GM12878 (cell line): ENCODE measurements at places on chromosomes 3 and 15. TPM values are rescaled to one million over a fixed set of nuclear protein-coding genes. Genes with fewer than 3 reads are reported as not detected.
A peak's percentile ranks its signal among the peaks of the same experiment; 100 is the strongest.

GRCh38 chr3:51445544-51446280 lies 54.1 kb downstream of the DCAF1 start:
- peaks cover 3% of the 10 kb centered on the region; the same call in 1 of the 2 replicates for H3K4me1 ChIP-seq
- no peaks in the 10 kb centered on the region for H3K27me3 ChIP-seq
- H3K36me3 ChIP-seq, result peaks cover 5% of the 10 kb centered on the region
- no peak for DNase-seq
- H3K27ac ChIP-seq, result no peak overlapping the region

Gene SIN3A
- 62.2 and 63.6 TPM in 2 replicates for total RNA-seq

DNA sequence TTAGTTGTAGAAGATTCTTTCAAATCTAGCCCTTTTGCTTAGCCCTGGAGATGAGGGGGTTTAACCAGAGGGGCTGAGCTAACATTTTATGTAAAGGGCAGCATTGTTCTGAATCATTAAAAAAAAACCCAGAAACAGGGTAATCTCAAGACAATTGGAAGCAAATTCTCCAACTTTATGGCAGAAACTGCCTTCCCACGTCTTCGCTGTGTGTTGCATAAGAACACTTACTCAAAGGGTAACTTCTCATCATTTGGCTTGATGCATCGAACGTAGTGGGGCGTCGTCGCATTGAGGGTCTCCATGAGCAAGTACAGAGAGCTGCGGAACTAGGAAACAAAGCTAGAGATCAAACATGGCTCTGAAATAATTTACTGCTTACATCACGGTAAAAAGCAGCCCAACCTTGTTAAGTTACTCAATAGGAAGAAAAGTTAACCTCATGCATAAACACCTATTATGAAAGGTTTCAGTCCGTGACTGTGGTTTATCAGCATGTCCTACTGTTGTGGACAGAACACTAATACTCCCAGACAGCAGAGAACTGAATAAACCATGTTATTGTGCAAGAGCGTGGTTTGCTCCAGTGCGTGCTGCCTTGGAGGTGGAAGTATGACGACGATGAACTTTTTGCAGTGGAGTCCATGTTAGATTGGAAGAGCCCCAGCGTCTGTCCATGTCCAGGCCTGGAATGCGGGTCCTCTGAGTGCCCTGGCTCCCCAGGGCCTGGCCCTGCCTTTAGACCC lies 48.7 kb downstream of the MYO5C start:
- no peaks in the 10 kb centered on the region for H3K27me3 ChIP-seq
- no peaks in the 10 kb centered on the region for H3K4me1 ChIP-seq

DNA sequence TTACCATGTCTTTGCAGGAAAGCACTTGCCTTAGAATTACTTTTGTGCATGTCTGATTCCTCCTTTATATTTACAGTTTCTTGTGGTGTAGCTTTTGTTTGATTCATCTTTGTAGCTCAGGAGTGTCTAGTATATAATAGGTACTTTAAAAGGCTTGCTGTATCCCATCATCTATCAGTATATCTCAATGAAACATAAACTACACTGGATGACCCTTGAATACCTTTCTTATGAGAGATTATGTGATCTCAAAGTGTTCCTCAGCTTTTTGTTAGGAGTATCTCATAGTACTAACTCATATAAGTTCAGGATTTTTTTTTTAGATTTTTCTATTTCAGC lies 234.8 kb downstream of the PYDC2 start:
- DNase-seq, result no peak
- H3K36me3 ChIP-seq, result no peaks in the 10 kb centered on the region
- no peak overlapping the region for H3K4me3 ChIP-seq
- no peaks in the 10 kb centered on the region for H3K4me1 ChIP-seq
- no peaks in the 10 kb centered on the region for H3K27me3 ChIP-seq

DNA sequence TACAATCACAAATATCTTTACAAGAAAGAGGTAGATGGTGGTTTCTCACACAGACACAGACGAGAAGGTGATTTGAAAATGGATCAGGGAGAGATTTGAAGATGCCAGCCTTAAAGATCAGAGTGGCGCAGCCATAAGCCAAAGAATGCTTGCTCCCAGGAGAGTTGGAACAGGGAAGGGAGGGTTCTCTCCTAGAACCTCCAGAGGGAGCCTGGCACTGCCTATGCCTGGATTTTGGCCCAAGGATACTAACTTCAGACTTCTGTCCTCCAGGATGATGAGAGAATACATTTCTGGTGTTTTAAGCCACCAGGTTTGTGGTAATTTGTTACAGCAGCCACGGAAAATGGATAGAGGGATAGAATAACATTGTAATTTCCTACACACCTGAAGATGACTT lies 279.1 kb downstream of the FAM43A start:
- H3K27me3 ChIP-seq, result peaks cover 2% of the 10 kb centered on the region
- no peak for DNase-seq
- H3K27ac ChIP-seq, result no peak overlapping the region
- H3K4me1 ChIP-seq, result no peaks in the 10 kb centered on the region
- H3K4me3 ChIP-seq, result no peak overlapping the region
- H3K36me3 ChIP-seq, result no peaks in the 10 kb centered on the region

Gene BMF
- total RNA-seq, result 34.9 and 35.7 TPM in 2 replicates

- H3K4me1 ChIP-seq, result no peaks in the 10 kb centered on the region
- no peak overlapping the region for H3K4me3 ChIP-seq
Measured at GRCh38 chr3:81497572-81498251, 263.7 kb downstream of the GBE1 start.

GRCh38 chr3:151084893-151085226 lies 604 bp upstream of the MED12L start:
- H3K36me3 ChIP-seq, result no peaks in the 10 kb centered on the region
- peaks cover 9% of the 10 kb centered on the region for H3K27me3 ChIP-seq
- no peak overlapping the region for H3K4me3 ChIP-seq
- DNase-seq, result no peak

DNA sequence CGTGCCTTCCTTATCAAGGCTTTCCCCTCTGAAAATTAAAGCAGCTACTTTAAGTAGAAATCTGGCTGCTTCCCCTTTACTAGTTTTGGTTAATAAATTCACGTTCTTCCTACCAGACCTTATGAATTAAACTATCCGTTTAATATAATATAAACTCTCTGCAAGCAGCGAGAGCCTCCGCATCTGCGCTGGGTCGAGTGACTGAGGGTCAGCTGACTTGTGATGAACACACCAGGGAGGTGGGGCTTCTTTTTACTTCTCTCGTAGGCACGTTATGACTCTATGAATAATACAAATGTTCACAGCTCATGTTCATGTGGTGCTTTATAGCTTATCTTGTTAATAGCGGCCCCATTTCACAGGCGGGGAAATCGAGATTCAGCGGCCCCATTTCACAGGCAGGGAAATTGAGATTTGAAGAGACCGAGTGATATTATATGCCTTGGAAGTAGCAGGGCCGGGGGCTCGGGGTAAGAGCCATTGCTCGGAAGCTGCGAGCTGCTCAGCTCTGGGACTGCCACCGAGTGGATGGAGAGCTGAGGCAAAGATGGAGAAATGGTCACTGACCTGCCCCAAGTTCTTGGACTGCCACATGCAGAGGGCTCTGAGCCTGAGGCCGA lies 8.3 kb downstream of the MUC4 start:
- no peaks in the 10 kb centered on the region for H3K36me3 ChIP-seq
- no peak overlapping the region for H3K4me3 ChIP-seq
- no peak overlapping the region for H3K27ac ChIP-seq
- DNase-seq, result no peak

- H3K36me3 ChIP-seq, result no peaks in the 10 kb centered on the region; the same call in 1 of the 2 replicates
- no peaks in the 10 kb centered on the region for H3K27me3 ChIP-seq
- no peak overlapping the region for H3K4me3 ChIP-seq
- H3K27ac ChIP-seq, result no peak overlapping the region
Measured at GRCh38 chr3:39064646-39065045, 12.8 kb downstream of the WDR48 start.

GRCh38 chr15:61227269-61227949 lies 1.7 kb downstream of the RORA start:
- H3K36me3 ChIP-seq, result no peaks in the 10 kb centered on the region
- no peaks in the 10 kb centered on the region for H3K4me1 ChIP-seq
- no peak overlapping the region for H3K4me3 ChIP-seq

Gene CISH
- total RNA-seq, result 4.4 and 5.1 TPM in 2 replicates

GRCh38 chr15:40104296-40104864 lies 4.3 kb downstream of the BMF start:
- peak overlapping the region; percentile 96 for H3K27ac ChIP-seq
- peak overlapping the region; percentile 73 for H3K4me3 ChIP-seq
- peaks cover 83% of the 10 kb centered on the region for H3K4me1 ChIP-seq
- no peaks in the 10 kb centered on the region for H3K36me3 ChIP-seq

- no peaks in the 10 kb centered on the region for H3K27me3 ChIP-seq
- no peaks in the 10 kb centered on the region for H3K36me3 ChIP-seq
- H3K4me3 ChIP-seq, result no peak overlapping the region
- H3K4me1 ChIP-seq, result peaks cover 9% of the 10 kb centered on the region
- no peak for DNase-seq
Measured at GRCh38 chr3:46389306-46389705, 17.6 kb downstream of the CCR5AS start.

GRCh38 chr3:15291589-15292541 lies 40.5 kb downstream of the SH3BP5 start:
- H3K4me3 ChIP-seq, result peak overlapping the region; percentile 17; the same call in 1 of the 2 replicates
- peak; percentile 89 for DNase-seq
- peak overlapping the region; percentile 73 for H3K27ac ChIP-seq
- no peaks in the 10 kb centered on the region for H3K27me3 ChIP-seq
- peaks cover 38% of the 10 kb centered on the region for H3K4me1 ChIP-seq
- peaks cover 6% of the 10 kb centered on the region for H3K36me3 ChIP-seq

DNA sequence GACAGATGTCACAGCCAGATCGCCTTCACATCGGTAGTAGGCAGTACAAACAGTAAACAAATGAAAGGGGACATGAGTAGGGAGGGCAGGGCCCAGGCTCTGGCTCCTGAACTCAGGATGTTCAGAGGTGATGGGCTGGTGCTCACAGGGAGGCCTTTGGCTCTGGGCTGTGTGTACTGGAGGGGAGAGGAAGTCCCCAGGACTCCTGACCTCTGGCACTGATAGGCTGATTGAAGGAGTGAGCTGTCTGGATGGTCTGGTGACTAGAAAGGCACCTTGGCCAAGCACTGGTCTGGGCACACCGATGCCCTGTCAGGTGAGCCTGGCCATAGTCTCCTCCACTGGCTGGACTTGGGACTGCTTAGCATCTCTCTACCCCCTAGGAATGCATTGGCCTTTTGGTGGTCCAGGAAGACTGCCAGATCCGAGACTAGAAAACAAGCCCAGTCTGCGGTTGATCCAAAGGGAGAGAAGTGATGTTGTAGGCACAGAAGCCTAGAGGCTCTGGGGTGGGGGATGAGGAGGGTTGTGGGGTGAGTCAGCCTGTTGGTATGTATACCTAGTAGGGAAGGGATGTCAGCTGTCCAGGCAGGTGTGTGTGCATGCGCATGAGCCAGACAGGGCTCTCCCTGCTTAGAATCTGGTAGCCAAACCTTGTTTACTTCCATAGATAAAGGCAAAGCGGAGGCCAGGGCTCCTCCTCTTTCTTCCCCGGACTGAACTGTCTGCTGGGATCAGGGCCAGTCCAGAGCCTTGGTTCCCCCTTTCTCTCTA lies 1.9 kb downstream of the SPINT1 start:
- peak overlapping the region; percentile 76; the same call in 1 of the 2 replicates for H3K27ac ChIP-seq
- H3K27me3 ChIP-seq, result peaks cover 1% of the 10 kb centered on the region; the same call in 1 of the 2 replicates
- H3K4me3 ChIP-seq, result peak overlapping the region; percentile 45; the same call in 1 of the 2 replicates
- DNase-seq, result no peak
- no peaks in the 10 kb centered on the region for H3K36me3 ChIP-seq
- peaks cover 26% of the 10 kb centered on the region for H3K4me1 ChIP-seq

Gene GRM7
- not detected in 2 replicates for total RNA-seq

- H3K36me3 ChIP-seq, result peaks cover 3% of the 10 kb centered on the region
- no peak overlapping the region for H3K4me3 ChIP-seq
- no peaks in the 10 kb centered on the region for H3K27me3 ChIP-seq
- no peak for DNase-seq
- H3K4me1 ChIP-seq, result peaks cover 23% of the 10 kb centered on the region
Measured at GRCh38 chr15:65912235-65912634, 42.9 kb downstream of the RAB11A start.

GRCh38 chr15:26889298-26889898 lies 22.5 kb downstream of the GABRA5 start:
- no peaks in the 10 kb centered on the region for H3K27me3 ChIP-seq
- H3K4me3 ChIP-seq, result no peak overlapping the region
- H3K4me1 ChIP-seq, result no peaks in the 10 kb centered on the region
- DNase-seq, result peak; percentile 23

DNA sequence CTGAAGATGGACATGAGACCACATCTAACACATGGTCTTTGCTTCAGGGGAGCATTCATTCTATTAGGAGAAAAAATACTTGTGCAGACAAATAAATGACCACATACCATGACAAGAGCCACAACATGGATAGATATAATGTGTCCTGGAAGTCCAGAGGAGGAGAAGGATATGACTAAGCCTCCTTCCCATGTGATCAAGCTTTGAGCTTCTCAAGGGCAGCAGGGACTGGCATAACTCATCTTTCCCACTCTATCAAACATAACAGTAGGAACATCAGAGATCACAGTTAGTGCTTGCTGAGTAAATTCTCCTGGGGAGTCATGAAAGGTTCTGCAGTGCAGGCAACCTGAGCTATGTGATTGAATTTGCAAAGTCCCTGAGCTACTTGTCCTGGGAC lies 86.0 kb upstream of the LPP start:
- no peaks in the 10 kb centered on the region for H3K36me3 ChIP-seq
- H3K27ac ChIP-seq, result no peak overlapping the region
- H3K27me3 ChIP-seq, result peaks cover 3% of the 10 kb centered on the region; the same call in 1 of the 2 replicates
- no peak for DNase-seq

DNA sequence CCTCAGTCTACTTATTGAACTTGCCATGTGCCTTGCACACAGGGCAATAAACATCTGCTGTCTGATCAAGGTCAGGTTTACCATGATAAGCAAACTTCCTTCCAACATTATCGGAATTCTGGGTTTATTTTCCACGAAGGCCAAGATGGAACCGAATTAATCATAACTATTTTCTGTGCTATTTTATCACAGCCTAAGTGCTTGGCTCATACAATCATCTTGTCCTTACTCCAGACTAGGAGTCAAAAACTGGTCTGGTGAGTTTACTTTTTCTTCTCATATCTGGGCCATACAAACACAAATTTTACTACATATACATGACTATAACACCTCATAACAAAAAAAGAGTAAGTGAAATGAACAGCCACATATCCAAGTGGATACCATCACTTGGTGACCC lies 2.3 kb downstream of the FBN1 start:
- DNase-seq, result no peak
- peaks cover 8% of the 10 kb centered on the region; the same call in 1 of the 2 replicates for H3K4me1 ChIP-seq
- H3K27me3 ChIP-seq, result no peaks in the 10 kb centered on the region
- H3K27ac ChIP-seq, result 0 out of 2 replicates have a peak overlapping the region, but pooled peaks have one; percentile 18

Gene OR5K3
- not detected in 2 replicates for total RNA-seq
